ENCODE measurements at places on chromosomes 2 and 18.

- no peak for DNase-seq
Measured at GRCh38 chr2:116668691-116669090, 1145.8 kb upstream of the DDX18 start.

- no peak for DNase-seq
Measured at GRCh38 chr2:164053021-164053420, 317.2 kb upstream of the FIGN start.

GRCh38 chr2:212021947-212022346 lies 516.7 kb downstream of the ERBB4 start:
- no peak for DNase-seq

- DNase-seq, result no peak
Measured at GRCh38 chr2:28927878-28928277, 33.4 kb downstream of the WDR43 start.

DNA sequence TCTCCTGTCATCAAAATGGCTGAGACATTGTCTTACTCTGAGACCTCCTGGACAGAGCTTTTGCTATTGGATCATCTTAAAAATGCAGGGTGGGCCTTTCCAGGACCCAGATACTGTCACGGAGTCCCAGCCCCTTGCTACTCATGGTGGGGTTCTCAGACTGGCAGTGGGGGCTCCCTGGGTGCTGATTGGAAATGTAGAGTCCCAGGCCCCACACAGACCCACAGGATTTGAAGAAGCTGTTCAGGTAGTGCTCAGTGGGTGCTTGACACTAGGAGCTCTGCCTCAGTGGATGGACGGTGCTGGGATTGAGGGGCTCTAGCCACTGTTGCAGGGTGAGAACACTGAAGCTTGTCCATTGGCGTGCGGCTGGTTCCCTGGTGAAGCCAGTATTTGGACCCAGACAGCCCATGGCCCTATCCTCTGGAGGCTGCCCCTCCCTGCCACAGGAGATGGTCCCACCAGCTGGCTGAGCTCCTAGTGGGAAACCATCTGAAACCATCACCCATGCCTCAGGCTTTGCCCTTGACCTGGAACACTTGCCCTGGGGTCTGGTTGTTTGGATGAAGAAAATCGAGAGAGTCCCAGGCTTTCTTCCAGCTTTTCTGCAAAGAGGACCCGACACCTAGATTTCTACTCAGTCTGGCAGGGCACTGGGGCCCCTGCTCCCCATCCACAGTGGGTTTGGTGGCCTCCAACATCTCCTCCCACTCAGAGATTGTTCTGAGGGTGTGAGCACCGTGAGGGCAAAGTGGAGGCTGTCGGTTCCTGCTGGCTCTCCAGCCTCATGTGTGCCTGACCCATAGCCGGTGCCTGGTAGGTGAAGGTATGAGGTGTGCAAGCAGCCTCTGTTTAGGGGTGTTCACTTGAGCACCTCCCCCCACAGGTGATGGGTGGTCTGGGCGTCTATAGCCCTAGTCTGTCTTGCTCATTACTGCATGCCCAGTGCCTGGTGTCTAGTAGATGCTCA lies 30.1 kb downstream of the MROH2A start:
- no peak for DNase-seq

GRCh38 chr2:134136731-134137130 lies 117.1 kb upstream of the MGAT5 start:
- no peak for DNase-seq

GRCh38 chr18:26574958-26575864 lies 26.9 kb upstream of the KCTD1 start:
- peak; percentile 20 for DNase-seq
